ENCODE measurements at places on chromosomes 16 and 17.

- no peak for DNase-seq
Measured at GRCh38 chr16:11360641-11361373, 15.5 kb downstream of the RMI2 start.

DNA sequence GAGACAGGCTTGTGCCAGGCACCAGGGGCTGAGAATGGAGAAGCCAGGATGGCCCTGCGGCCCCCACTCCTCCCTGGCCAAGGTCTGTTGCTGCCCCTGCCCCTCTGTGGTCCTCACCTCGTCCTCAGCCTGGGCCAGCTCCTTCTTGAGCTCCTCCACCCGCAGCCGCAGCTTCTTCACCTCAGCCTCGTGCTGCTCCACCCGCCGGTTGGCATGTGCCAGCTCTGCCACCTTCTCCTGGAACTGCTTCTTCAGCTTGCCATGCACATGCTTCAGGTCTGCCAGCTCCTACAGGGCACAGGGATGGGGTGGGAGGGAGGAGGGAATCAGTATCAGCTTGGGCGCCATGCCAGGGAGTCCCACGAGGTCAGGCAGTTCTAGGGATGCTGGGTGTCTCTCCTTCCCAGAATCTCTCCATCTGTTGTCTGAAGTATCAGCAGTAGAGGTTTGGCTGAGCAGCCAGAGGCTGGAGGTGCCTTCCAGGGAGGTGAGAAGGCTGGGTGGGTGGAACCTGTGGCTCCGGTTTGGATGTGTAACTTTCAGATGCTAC, 20.1 kb downstream of the CCDC102A start:
- no peak for DNase-seq

DNA sequence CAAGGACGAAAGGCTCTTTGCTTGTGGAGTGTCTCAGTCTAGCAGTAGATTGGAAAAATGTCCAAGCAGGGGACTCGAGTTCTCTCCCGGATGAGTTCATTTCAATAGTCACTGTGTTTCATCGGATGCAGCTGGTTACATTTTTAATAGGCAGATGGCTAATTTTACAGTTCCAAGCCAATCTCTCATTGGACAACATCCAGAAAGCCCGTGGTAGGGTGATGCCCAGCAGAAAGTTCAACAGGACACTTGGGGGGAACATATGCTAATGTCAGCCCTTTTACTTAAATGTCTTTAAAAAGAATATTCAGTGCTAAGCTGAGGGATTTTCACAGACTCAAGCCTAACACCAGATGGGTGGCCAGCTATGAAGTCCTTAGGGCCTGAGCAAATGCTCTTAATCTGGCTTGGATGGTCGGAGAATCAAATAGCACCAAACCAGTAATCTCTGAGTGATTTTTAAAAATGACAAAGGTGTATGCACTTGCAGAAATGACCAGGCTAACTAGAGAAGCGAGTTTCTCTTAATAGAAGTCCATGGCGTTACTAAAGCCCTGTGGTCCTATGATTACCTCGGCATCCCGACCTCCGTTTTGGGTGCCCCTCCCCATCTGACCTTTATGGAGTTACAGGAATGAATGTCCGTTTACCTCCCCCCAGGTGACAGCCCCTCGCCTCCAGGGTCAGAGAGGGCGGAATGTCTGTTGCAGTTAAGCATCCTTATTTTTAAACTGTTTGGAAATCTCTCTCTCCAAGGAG, 289.2 kb upstream of the SALL1 start:
- DNase-seq: peak; percentile 59

- DNase-seq: no peak
Measured at GRCh38 chr16:8819411-8820034, 21.9 kb downstream of the PMM2 start.

DNA sequence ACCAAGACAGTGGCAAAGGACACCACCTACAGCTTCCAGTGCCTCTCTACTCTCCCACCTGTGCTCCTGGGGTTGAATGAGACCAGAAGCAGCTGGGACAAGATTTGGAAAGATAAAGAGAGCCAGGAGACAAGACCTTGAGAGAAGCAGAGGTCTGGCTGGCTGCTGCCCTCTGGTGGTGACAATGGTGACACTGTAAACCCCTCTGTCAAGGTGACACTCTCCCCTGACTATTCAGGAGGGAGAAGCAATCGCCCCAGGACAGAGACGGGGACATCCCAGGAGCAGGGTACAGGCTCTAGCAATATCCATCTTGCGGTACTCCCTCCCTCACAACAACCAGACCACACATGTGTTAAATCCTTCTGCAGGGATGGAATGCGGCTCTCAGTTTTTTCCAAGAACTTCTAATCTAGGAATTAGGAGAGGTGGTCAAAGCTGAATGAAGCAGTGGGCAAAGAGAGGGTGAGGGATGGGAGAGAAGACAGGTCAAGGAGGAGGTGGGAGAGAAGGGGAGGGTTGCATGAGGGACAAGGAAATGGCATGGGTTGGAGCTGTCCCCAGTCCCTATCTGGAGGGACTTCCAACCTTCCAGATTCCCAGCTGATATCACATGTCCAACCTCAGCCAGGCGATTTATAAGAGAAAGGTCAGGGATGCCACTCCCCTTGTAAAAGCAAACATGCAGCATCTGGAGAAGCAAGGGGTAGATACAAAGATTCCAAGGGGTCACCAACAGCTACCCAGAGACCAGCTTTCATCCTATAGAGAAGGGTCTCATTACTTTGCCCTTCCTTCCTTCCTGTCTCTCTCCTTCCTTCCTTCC, 2.9 kb downstream of the PHOSPHO1 start:
- peak; percentile 97 for DNase-seq

- DNase-seq: no peak
Measured at GRCh38 chr16:79703066-79703465, 102.5 kb upstream of the MAF start.

- no peak for DNase-seq
Measured at GRCh38 chr16:268141-269053, 7.3 kb downstream of the RGS11 start.

GRCh38 chr17:45708707-45709290, 75.3 kb upstream of the CRHR1 start:
- DNase-seq: no peak

GRCh38 chr17:30251931-30252330, 16.4 kb upstream of the SLC6A4 start:
- DNase-seq: no peak

DNA sequence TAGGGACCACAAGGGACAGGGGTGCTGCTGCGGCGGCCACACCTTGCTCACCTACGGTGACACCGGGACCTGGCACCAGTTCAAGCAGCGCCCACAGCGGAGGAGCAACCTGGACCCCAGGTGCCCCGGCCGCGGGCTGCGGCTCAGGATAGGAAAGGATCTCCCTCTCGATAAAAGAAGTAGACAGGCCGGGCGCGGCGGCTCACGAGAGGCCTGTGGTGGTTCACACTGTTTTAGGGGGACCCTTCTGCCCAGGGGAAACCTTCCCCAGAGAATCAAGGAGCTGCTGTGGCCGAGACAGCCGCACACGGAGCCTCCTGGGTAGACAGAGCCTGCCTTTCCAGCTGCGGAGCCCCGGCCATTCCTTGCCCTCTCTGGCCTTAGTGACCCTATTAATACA, 17.9 kb upstream of the ATP2A3 start:
- DNase-seq: no peak

DNA sequence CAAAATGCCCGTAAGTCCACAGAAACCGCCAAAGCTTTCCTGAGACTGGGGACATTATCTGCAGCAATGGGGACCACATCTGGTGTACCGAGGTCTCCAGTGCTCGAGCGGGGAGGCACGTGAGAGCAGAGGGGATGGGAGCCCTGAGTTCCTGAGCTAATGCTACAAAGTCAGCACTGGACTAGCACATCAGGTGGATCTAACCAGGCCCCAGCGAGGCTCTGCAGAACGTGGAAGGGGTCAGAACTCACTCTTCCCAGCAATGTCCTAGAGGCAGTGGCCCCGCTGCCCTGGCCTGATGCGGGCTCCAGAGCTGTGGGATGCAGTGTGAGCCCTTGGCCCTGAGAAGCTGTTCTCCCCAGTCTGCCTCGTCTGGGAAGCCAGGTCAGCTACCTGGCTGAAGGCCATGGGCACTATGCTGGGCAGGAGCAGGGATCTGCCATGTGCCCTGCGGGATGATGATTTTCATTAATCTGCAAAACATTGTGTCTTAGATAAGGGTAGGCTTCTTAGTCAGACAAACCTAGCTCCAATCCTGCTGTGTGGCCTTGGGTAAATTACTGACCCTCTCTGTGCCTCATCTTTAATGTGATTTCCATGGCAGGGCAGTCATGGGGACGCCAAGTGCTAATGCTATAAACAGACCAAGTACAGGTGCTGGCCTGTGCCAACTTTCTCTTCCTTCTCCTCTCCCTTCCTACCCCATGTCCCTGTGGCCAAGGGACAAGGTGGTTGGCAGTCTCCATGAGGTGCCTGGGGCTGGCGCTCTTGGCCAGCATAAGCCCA, 40.1 kb upstream of the SLC38A10 start:
- peak; percentile 47 for DNase-seq

DNA sequence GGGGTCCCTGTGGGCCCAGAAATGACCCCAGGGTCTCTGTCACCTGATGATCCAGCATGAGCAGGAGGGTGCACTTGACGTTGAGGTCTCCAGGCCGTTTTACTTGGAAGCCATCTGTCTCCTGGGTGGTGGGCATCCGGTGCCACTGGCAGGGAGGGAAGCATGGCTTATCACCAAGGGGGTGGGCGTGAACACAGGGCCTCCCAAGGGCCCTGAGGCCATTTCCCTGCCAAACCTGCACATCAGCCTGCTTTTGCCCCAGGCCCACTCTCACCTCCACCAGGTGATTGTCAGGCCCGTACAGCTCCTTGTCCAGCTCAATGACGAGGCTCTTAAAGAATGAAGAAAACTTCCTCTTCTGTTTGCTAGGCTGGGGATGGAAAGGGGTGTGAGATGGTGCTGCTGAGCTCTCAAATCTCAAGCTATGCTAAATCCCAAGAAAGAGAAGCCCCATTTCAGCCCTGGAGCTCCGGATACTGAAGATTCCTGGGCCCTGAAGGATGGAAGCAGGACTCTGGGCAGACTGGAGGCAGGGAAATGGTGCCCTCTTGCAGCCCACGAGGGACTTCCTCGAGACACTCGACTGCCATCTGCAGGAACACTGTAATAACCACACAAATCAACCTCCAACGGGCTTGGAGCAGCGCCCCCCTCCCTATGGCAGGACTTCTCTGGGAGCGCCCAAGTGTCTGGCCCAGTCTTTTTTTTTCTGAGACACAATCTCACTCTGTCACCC, 7.1 kb upstream of the FTSJ3 start:
- DNase-seq: peak; percentile 95

DNA sequence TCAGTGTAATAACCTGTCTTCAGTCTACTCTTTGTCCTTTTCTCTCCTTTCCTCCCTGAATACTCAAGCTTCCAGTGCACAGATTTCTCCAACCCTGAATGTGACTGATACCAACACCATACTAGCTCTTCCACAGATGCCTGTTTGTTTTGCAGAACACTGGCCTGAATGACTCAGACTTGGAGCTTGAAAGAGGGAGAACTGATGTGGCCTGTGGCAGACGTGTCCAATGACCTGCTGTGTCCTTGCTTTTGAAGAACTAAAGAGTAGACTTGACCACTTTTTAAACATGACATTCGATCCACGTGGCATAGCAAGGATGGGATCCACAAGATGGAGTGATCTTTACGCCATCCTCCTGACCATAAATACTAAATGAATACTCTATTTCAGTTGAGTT, 361.0 kb downstream of the WWOX start:
- no peak for DNase-seq

DNA sequence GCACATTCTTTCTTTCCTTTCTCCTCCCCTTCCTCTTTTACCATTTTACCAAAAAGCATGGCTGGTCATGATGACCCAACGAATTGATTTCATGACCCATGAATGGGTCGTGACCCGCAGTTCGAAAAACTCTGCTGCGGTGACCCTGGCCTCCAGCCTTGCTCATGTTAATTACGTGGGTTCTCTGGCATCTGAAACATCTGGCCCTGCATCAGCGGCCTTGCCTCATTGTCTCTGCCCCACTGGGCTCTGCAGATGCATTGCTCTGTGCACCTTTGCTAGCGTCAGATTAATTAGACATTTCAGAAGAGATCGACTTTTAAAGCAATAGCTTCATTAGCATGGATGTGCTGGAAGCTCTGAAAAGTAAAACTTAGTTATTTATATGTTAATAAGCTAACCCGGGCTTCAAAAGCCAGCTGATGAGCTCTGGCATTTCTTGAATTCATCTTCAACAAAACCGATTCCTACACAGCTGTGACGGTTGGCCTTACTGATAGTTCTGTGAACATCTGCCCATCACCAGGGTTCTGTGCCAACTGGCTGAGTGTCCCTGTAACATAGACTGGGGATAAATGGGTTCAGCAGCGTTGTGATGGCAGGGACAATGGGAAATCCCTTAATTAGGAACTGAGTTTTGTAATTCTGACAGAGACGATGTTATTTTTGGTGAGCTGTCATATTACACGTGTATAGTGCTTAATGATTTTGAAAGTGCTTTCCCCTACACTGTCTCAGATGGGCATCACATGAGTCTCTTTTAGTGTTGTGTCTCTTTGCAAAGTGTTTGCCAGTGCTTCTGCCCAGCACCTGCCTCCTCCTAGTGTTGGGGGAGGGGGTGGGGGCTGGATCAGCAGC, 225.9 kb upstream of the EEF2KMT start:
- DNase-seq: peak; percentile 64

GRCh38 chr17:28402224-28402630, 3.8 kb downstream of the SLC46A1 start:
- peak; percentile 92 for DNase-seq

GRCh38 chr16:89575247-89576152, at the start of gene CPNE7:
TSS of gene CPNE7 (plus strand) at chr16:89575758. CDS start at chr16:89575898, 140 bp downstream.
- DNase-seq: peak; percentile 73

DNA sequence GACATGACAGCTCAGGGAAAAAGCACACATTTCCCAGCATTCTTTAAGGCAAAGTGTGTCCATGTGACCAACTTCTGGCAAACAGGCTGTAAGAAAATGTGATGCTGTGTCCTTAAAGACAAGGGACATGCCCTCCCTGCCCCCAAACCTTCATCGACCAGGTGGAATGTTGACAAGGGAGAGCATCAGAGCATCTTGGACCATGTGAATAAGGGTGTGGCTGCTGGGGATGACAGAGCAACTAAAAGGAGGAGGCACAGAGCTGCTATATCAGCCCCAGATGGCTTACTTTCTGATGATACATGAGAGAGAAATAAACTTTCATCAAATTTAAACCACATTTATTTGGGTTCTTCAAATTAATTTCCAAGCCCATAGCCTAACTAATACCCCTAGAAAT, 2.2 kb upstream of the ZNF23 start:
- no peak for DNase-seq
